Activated CD4-positive, alpha-beta T cell treated with anti-CD3 and anti-CD28 coated beads, Interleukin-2, amount 10 ng/mL, durations not matched to agents 24 days and 14 days (primary cell): ENCODE measurements at places on chromosomes 5 and 9.

GRCh38 chr9:92173318-92173717, 58.1 kb upstream of the SPTLC1 start:
- H3K27me3 ChIP-seq = peaks cover 13% of the 10 kb centered on the region
- DNase-seq = no peak
- H3K27ac ChIP-seq = no peak overlapping the region
- H3K36me3 ChIP-seq = no peaks in the 10 kb centered on the region
- no peak overlapping the region for H3K4me3 ChIP-seq
- no peaks in the 10 kb centered on the region for H3K4me1 ChIP-seq

- H3K4me1 ChIP-seq = peaks cover 26% of the 10 kb centered on the region
- H3K4me3 ChIP-seq = no peak overlapping the region
- peaks cover 4% of the 10 kb centered on the region for H3K36me3 ChIP-seq
- no peak overlapping the region for H3K27ac ChIP-seq
- no peak for DNase-seq
- H3K27me3 ChIP-seq = peaks cover 5% of the 10 kb centered on the region
Measured at GRCh38 chr5:91277840-91278239, 105.3 kb downstream of the ARRDC3 start.

DNA sequence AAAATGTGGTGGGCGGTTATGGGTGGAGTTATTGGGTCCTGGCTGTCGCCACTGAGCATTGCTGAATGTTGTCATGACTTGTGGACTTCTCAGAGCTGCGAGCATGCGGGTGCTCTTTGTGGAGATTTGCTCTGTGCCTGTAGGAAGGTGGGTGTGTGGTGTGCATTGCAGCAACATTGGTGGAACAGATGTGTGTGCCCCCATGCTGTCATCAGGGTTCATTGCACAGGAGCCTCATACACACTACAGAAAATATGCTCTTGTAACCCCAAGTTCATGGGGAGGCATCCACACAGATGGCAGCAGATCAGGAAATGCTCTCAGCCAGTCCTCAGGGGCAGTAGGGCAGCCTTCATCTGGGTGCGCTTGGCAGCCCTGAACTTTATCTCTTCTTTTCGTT, 55.9 kb upstream of the PHF2 start:
- peaks cover 47% of the 10 kb centered on the region for H3K36me3 ChIP-seq
- no peak overlapping the region for H3K4me3 ChIP-seq
- H3K27me3 ChIP-seq = no peaks in the 10 kb centered on the region
- no peak overlapping the region for H3K27ac ChIP-seq
- H3K4me1 ChIP-seq = peaks cover 9% of the 10 kb centered on the region

DNA sequence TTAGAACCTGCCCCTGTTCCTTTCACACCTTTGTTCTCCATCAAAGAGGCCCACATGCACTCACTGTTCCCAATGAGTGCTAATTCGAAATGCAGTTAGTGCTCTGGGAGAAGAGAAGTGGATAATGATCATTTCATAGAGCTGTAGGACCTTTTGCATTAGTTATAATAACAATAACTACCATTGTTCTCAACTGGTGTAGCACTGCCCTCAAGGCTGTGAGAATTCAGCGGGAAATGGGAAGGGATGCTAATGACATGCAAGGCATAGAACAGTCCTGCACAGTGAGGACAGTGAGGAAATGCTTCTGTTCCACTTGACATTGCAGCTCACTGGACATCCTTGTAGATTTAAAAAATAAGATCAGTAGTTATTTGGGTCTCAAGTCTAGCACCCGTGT, 187.4 kb downstream of the FBXL7 start:
- no peak overlapping the region for H3K4me3 ChIP-seq
- no peaks in the 10 kb centered on the region for H3K27me3 ChIP-seq
- no peaks in the 10 kb centered on the region for H3K4me1 ChIP-seq
- H3K27ac ChIP-seq = no peak overlapping the region
- H3K36me3 ChIP-seq = no peaks in the 10 kb centered on the region

DNA sequence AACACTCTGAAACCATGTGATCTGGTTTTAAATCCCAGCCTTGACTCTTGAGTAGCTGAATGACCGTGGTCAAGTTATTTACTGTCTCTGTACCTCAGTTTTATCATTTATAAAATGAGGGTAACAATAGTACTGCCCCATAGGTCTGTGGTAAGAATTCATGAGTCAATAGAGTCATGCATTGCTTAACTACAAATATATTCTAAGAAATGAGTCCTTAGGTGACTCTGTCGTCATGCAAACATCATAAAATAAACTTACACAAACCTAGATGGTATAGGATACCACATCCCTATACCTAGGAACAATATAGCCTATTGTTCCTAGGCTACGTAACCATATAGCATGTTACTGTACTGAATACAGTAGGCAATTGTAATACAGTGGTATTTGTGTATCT, 20.3 kb upstream of the ABCA1 start:
- no peaks in the 10 kb centered on the region for H3K36me3 ChIP-seq
- H3K4me1 ChIP-seq = peaks cover 2% of the 10 kb centered on the region
- no peaks in the 10 kb centered on the region for H3K27me3 ChIP-seq
- DNase-seq = no peak
- H3K4me3 ChIP-seq = no peak overlapping the region

DNA sequence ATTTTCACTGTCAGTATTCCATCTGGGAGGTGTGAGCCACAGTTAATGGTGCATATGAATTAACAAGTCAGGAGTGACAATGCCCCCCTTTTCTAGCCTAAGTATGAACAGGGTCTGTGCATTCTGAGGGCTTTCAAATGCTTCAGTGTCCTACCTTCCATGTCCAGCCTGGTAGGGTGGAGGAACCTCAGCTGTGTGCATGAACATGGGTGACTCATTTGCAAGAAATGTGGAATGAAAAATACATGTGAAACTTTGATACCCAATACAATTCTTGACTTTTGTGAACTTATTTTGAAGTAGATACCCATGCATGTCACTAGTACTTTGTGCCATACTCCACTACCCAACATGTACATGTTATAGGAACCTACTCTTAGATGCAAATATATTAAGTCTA, 375.8 kb downstream of the SEMA5A start:
- H3K4me1 ChIP-seq = no peaks in the 10 kb centered on the region
- H3K4me3 ChIP-seq = no peak overlapping the region
- no peaks in the 10 kb centered on the region for H3K36me3 ChIP-seq
- DNase-seq = no peak
- no peaks in the 10 kb centered on the region for H3K27me3 ChIP-seq

GRCh38 chr9:34256987-34257585, 72.0 kb downstream of the KIF24 start:
- no peak for DNase-seq
- no peak overlapping the region for H3K4me3 ChIP-seq
- peaks cover 10% of the 10 kb centered on the region for H3K36me3 ChIP-seq
- H3K27ac ChIP-seq = peak overlapping the region; percentile 10
- no peaks in the 10 kb centered on the region for H3K27me3 ChIP-seq
- H3K4me1 ChIP-seq = peaks cover 5% of the 10 kb centered on the region

- DNase-seq = no peak
- no peaks in the 10 kb centered on the region for H3K36me3 ChIP-seq
- H3K27ac ChIP-seq = no peak overlapping the region
- peaks cover 15% of the 10 kb centered on the region for H3K4me1 ChIP-seq
Measured at GRCh38 chr5:522899-523440, 1.3 kb downstream of the SLC9A3 start.
